ENCODE measurements at places on chromosomes 1 and 21.

GRCh38 chr1:113976609-113977278 lies 2.5 kb upstream of the OLFML3 start:
- DNase-seq = no peak

DNA sequence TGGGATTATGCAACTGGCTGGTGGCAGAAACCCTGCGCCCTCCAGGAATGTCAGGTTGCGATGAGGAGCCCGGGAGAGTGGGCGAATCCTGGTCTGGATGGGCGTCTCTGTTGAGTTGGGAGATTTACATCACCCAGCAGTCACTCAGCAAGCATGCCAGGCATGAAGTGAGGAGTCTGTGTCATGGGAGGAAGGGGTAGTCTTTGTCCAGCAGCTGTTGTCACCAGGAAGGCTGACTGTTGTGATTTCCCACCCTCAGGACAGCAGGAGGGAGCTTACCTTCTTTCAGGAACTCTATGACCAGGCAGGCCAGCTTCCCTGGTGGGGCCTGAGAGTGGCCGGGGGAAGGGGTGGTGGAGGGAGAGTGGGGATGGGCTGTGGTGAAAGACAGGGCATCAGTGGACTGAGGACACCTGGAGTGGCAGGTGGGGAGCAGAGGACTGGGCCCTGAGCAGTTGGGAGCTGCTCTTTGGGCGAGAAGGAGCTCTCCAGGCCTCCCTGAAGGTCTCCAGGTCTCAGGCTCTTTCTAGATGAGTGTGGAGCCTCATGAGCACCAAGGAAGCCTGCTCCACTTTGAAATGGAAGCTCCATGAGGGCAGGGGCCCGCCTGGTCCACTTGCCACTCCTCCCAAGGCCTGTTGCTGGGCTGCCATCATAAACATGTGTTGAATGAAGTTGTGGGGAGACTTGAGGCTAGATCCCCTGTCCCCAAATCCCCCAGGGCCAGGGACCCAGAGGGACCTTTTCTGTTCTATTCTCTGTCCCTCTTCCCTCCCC lies 21.3 kb upstream of the PKP1 start:
- DNase-seq = no peak

- no peak for DNase-seq
Measured at GRCh38 chr21:38258521-38259485, 2.0 kb downstream of the KCNJ15 start.

DNA sequence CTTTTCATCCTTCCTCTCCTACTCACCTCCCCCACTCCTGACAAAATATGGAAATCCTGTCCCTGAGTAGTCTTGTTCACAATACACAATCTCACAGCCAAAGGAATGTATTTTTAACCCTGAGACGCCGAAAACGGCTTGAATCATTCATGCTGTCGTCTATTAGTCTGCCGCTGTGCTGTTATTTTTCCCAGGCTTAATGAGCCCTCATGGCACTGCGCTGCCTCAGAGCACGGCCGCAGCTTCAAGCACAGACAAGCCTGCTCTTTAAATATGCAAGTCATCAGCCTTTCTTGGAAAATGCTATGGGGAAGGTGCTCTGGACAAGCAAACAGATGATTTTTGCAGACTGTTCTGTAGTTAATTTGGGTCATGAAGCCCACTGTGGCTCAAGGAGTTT lies 302.7 kb downstream of the DISC1 start:
- no peak for DNase-seq

GRCh38 chr1:12231276-12231595 lies 1.4 kb downstream of the VPS13D start:
- no peak for DNase-seq
